ENCODE measurements at places on chromosomes 7 and 10.
A peak's percentile ranks its signal among the peaks of the same experiment; 100 is the strongest.

GRCh38 chr7:101273206-101273605, 28.3 kb upstream of the FIS1 start:
- no peak for DNase-seq

DNA sequence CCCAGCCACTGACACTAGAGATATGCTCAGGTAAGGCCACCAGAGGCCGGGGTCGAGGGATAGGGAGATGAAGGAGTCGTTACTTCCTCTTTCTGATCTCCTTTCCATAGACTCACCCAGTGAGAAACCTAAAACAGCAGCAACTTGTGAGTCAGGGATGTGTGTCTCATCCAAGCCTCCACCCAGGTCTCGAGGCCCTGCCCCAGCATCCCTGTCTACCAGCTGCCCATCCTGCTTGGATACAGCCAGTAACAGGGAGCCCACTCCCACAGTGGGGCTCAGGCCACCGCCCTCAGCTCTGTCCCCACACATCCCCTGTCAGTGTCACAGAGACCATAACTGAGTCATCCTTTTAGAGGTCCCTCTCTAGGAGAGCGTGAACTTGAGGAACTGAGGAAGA, 49.6 kb upstream of the CHST15 start:
- no peak for DNase-seq

DNA sequence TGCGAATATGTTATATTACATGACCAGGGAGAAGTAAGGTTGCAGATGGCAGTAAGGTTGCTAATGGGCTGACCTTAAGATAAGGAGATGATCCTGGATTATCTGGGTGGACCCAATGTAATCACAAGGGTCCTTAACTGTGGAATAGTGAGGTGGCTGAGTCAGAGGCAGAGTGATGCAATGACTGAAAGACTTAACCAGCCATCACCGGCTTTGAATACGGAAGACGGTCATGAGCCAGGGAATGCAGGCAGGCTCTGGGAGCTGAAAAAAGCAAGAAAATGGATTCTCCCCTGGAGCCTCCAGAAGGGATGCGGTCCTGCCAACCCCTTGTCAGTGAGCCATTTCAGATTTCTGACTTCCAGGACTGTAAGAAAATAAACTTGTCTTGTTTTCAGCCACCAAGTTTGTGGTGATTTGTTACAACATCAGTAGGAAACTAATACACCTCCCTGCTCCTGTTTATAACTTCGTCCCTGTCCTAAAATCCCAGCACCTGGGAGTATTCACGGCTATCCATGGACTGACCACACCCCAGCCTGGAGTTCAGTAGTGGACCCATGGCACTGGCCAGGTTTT, 4.6 kb upstream of the C10orf95 start:
- no peak for DNase-seq

GRCh38 chr7:30005464-30005863, 15.9 kb upstream of the SCRN1 start:
- no peak for DNase-seq

- peak; percentile 19 for DNase-seq
Observed at GRCh38 chr7:158550886-158551452, 36.7 kb downstream of the PTPRN2 start.

- DNase-seq: no peak
Observed at GRCh38 chr7:8500286-8500685, 66.9 kb downstream of the NXPH1 start.

GRCh38 chr10:63236113-63236935, 103.2 kb downstream of the NRBF2 start:
- DNase-seq: no peak

- DNase-seq: no peak
Observed at GRCh38 chr7:8378349-8379019, 54.9 kb upstream of the NXPH1 start.

GRCh38 chr10:73791871-73792400, 6.5 kb downstream of the ZSWIM8 start:
- DNase-seq: no peak

DNA sequence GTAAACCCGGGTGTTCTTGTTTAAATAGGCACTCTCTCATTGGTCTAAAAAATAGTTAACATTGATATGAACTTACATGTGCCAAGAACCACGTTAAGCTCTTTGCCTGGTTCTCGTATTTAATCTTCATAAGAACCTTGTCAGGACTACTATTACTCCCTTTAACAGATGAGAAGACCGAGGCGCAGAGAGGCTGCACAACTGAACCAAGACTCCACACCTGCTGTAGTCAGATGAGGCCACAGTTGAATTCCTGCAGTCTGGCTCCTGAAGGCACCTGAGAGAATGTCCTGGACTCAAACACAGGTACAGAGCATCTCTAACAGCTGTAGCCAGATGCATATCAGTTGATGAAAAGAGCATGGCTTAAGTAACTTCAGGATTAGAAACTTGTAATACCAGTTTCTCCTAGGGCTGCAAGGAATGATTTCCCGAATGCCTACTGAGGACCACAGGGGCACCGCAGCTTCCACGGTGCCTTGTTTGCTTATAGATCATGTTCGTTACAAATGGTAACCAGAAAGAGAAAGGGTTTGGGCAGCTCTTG, 9.5 kb downstream of the DDC start:
- no peak for DNase-seq

GRCh38 chr7:80002865-80003264, 131.8 kb upstream of the GNAI1 start:
- DNase-seq: no peak

DNA sequence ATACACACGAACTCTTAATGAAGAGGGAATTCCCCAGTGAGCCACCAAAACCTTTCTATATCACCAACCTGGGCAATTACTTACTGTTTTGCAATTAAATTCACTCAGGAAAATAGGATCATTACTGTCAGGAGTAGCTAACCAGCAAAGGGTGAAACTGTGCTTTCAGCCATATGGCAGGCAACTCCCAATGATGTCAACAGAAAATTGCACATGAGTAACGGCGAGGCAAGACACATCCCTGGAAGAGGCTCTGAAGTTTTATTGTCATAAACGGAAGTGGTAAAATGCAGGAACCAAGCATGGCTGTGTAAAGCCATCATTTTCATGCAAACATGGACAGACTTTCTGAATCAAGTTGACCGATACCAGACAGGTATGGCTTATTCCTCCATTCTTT, 548.9 kb upstream of the AUTS2 start:
- DNase-seq: no peak

GRCh38 chr7:46581268-46581667, 660.2 kb upstream of the IGFBP3 start:
- no peak for DNase-seq

GRCh38 chr7:25843467-25843866, 308.5 kb upstream of the NFE2L3 start:
- no peak for DNase-seq

DNA sequence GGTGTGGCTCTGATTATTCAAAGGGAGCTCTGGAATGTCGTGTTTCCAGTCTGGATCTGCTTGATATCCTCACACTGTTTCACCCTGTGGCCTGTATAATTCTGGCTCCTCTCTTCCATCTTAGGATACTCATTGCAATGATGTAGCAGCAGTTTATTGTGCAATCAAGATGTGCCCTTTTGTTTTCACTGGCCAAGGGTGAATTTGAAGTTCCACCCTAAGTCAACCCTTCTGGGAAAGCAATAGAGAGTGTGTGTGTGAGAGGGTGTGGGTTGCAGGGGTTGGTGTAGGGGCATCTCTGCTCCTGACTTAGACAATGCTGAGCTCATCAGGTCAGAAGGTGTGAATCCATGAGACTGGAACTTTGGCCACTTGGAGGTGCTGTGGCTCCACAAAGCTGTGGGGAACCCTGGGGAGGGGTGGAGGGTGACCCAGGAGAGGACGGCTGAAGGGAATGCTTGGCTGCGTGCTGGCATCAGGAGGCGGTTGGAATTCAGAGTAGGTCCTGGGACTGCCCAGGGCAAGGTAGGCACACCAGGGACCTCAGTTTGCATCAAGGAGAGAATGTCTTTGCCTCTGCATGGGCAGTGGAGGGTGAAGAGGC, 118.0 kb upstream of the PRSS58 start:
- no peak for DNase-seq

DNA sequence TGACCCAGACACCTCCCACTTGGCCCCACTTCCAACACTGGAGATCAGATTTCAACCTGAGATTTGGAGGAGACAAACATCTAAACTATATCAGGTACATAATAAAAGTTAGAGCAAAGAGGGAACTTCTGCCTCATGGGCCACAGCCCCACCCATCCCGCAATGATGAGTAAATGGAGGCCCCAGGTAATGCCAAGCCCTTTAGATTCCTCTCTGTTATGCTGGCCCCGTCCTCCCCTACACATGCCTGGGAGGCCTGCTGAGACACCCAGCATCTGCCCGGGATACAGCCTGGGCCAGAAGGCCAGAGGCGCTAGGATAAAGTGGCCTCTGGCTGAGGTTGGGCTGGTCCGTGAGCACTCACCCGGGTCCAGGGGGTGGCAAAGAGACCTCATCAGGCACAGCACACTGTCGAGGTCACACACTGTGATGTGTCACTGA, 185.5 kb upstream of the SH2B2 start:
- DNase-seq: no peak
